ENCODE measurements at places on chromosomes 11 and 22.

GRCh38 chr11:33772300-33772699 is 2.0 kb downstream of the FBXO3 start:
- peak; percentile 61 for DNase-seq

DNA sequence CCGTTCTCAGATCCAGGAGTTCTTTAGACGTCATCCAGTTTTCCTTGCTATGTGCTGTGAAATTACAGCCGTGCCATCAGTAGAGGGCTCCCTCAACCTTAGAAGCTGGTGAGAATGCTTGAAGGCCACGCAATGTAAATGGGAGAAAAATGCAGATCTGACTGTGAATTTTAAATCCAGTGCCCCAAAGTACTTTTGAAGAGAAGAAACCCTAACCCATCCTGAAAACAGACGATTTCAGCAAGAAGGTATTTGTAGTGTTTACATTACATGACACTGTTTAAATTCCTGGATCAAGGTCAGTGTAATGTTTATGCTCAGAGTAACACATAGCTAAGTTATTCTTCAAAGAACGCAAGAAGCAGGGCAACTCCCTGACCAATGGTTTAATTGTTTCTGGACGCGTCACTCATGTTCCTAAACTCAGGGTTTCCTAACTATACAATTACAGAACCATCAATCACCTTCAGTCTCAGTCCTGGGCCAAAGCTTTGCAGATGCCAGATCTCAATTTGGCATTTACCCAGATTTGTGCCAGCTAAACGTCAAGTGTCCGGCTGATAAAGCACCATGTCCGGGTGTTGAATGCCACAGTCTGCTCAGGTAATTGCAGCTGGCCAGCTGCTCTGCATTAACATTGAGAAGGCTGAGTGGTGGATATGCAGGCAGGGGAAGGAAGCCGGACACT is 38.2 kb downstream of the ADAMTS8 start:
- DNase-seq: peak; percentile 25

DNA sequence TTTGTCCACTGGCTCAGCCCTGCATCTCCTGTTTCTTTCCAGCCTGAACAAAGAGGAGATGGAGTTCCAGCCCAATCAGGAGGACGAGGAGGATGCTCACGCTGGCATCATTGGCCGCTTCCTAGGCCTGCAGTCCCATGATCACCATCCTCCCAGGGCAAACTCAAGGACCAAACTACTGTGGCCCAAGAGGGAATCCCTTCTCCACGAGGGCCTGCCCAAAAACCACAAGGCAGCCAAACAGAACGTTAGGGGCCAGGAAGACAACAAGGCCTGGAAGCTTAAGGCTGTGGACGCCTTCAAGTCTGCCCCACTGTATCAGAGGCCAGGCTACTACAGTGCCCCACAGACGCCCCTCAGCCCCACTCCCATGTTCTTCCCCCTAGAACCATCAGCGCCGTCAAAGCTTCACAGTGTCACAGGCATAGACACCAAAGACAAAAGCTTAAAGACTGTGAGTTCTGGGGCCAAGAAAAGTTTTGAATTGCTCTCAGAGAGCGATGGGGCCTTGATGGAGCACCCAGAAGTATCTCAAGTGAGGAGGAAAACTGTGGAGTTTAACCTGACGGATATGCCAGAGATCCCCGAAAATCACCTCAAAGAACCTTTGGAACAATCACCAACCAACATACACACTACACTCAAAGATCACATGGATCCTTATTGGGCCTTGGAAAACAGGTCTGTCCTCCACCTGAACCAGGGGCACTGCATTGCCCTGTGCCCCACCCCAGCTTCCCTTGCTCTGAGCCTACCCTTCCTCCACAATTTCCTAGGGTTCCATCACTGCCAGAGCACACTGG is 5.0 kb downstream of the FTH1 start:
- no peak for DNase-seq

GRCh38 chr11:44778195-44779100 is 51.7 kb downstream of the TSPAN18 start:
- no peak for DNase-seq

GRCh38 chr22:38849811-38850210 is 6.0 kb upstream of the NPTXR start:
- no peak for DNase-seq

DNA sequence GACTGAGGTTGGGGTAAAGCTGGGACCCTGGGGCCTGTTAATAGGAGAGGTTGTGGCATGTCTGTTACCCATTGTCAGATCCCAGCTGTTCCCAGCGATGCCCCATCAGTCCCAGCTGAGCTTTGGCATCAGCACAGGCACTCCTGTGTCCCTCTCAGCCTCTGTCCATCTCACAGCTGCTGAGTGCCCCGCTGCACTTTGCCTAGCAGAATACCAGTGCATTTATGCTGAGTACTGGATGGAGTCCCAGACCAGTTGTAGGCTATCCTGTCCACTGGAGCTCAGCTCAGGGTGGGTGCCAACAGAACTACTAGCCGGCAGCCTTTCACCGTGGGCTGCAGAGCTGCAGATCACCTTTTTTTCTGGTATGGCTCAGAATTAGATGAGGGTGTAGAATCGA is 9.9 kb downstream of the FXYD6 start:
- no peak for DNase-seq

DNA sequence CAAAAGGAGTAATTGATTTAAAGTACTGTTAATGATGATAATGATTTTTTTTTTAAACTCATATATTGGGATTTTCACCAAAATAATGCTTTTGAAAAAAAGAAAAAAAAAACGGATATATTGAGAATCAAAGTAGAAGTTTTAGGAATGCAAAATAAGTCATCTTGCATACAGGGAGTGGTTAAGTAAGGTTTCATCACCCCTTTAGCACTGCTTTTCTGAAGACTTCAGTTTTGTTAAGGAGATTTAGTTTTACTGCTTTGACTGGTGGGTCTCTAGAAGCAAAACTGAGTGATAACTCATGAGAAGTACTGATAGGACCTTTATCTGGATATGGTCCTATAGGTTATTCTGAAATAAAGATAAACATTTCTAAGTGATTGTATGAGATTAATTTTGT is 43.9 kb downstream of the RRM1 start:
- no peak for DNase-seq

- DNase-seq: no peak
Measured at GRCh38 chr11:64229744-64230170, 591 bp upstream of the DNAJC4 start.

GRCh38 chr22:41302021-41302767 is 869 bp downstream of the ZC3H7B start:
- no peak for DNase-seq

DNA sequence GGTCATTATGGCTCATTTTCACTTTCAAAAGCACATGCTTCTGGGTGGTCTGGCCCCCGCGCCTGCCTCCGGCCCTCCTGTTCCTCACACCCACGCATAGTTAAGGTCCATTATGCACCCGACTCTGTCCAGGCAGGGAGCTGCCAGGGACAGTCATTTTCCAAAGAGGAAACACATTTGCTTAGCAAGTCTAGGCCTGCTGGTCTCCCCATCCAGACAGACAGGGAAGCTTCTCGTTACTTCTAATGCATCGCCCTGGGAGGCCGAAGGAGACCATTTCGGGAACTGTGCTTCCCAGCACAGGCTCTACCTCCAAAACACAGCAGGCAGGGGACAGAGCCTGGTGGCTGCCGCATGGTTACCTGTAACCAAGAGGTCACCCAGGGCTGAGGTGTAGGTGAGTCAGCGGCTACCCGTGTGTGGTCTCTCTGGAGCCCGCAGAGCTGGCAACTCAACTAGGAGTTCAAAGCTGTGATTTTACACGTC is 87.1 kb upstream of the SHANK2 start:
- DNase-seq: no peak

GRCh38 chr11:9808943-9809342 is 145.1 kb downstream of the SWAP70 start:
- peak; percentile 47 for DNase-seq

GRCh38 chr11:106471276-106471675 is 393.8 kb downstream of the AASDHPPT start:
- DNase-seq: peak; percentile 25

- DNase-seq: no peak
Measured at GRCh38 chr11:62130283-62131169, 6.7 kb downstream of the INCENP start.

- peak; percentile 94 for DNase-seq
Measured at GRCh38 chr11:131744847-131745246, 374.4 kb downstream of the NTM start.

DNA sequence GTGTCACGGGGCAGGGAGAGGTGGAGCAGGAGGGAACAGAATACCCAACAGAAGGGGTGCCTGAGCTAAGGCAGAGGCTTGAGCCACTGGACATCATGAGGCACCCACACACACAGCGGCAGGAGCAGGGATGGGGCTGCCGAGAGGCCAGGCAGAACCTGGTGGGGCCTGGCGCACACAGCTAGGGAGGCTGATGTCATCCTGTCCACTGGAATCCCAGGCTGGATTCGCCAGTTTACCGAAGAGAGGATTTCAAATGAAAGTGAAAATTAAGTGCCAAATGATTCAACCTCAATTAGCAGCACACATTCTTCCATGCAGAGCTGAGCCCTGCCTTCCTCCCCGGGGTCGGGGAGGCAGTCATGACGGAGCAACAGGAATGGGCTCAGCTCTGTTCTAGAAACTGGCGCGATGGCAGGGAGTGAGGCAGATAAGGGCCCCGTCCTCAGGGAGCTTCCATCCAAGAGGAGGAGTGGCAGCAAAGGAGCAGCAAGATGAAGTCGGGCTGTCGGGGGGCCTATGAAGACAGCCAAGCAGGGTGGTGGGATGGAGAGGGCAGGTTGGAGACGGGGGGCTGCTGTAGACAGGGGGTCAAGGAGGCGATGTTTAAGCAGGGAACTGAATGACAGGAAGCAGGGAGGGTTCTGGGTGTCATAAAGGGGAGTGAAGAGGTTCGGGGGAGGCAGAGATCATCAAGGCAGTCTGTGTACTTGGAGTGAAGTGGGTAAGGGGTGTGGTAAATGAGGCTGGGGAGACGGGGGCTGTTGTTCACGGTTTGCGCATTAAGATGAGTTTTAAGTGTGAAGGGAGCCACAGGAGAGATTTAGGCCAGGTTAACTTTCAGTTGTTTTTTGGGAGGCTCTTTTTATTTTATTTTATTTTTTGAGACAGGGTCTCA is 6.4 kb downstream of the RAC2 start:
- DNase-seq: no peak

GRCh38 chr11:120057595-120058581 is 80.0 kb downstream of the TRIM29 start:
- DNase-seq: peak; percentile 57

DNA sequence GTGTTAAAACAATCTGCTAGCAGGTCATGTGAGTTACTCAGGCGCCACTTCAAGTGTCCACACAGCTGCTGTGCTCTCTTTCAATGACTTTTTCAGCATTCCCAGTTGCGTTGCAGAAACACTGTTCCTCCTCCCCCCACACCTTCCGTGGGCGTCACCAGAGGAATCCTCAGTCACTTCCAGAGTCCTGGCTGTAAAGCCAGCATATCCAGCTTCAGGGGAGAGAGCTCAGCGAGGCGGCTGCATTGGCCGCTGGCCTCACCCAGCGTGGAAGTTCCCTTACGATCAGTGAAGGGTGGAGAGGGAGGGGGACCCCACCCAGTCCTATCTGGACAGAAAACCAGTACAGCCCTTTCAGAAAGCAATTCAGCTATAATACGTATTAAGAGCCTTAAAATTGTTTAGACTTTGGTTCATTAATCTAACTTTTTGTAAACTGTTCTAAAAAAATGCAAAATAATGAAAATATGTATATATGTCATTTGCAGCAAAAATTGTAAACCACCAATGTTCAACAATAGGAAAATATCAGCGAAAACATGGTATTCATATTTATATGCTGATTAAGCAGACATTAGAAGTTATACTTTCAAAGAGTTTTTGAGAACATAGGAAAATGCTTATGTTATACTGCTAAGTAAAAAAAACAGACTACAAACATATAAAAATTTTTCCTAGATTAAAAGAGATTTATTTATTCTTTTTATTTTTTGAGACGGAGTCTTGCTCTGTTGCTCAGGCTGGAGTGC is 2.8 kb upstream of the ANO9 start:
- DNase-seq: no peak

- peak; percentile 18 for DNase-seq
Measured at GRCh38 chr11:104410336-104410735, 246.4 kb upstream of the PDGFD start.

DNA sequence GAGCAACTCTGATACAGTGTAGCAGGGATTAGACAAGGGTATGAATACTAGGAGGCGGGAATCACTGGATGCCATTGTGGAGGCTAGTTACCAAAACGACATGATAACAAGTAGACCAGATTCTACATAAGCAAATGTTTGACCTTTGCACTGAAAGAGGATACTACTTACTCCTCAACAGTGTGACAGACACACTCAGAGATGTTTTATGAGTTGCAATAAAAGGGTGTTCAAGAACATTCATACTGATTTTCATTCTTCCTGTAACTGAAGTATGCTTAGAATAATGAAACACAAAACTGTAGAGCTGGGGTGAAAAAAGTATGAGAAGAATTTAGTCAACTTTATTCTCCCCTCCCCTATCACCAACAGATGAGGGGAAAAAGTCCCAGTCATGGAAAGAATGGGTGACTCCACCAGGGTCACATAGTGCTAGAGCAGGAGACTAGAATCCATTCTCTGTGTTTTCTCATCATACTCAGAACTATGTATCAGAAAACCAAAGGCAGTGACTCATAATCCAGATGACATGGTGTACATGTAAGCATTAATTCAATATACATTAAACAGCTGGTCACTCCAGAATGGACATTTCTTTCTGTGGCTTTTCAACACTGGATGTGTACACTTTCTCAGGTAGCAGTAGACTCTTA is 32.8 kb downstream of the ARHGAP20 start:
- peak; percentile 5 for DNase-seq

GRCh38 chr11:31150841-31151240 is 218.7 kb downstream of the DCDC1 start:
- DNase-seq: no peak

GRCh38 chr11:45336136-45336535 is 50.0 kb upstream of the SYT13 start:
- DNase-seq: no peak

- DNase-seq: peak; percentile 3
Measured at GRCh38 chr11:98365190-98365589, 655.6 kb upstream of the CNTN5 start.

Data from HT1080 (cell line).